ENCODE measurements at places on chromosomes 2 and 18.
A peak's percentile ranks its signal among the peaks of the same experiment; 100 is the strongest.

DNA sequence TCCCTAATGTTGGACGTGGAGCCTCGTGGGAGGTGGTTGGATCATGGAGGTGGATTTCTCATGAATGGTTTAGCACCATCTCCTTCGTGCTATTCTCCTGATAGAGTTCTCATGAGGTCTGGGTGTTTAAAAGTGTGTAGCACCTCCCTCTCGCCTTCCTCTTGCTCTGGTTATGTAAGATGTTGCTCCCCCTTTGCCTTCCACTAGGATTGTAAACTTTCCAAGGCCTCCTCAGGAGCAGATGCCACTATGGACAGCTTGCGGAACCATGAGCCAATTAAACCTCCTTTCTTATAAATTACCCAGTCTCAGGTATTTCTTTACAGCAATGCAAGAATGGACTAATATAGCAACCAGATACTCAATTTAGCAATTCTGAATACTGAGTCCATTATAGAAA, 82.4 kb upstream of the PELI1 start:
- DNase-seq: no peak

- no peak for DNase-seq
Measured at GRCh38 chr18:35933982-35934381, 38.5 kb upstream of the RMP24 start.

DNA sequence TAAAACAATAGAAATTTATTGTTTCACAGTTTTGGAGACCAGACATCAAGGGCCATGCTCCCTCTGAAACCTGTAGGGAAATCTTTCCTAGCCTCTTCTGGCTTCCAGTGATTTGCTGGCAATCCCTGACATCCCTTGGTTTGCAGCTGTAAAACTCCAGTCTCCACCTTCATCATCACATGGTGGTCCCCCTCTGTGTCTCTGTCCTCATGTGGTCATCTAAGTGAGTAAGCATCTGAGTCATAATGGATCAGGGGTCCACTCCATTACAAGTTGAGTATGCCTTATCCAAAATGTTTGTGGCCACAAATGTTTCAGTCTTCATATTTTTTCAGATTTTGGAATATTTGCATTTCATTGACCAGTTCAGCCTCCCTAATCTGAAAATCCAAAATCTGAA, 5.6 kb upstream of the SGPP2 start:
- DNase-seq: no peak

DNA sequence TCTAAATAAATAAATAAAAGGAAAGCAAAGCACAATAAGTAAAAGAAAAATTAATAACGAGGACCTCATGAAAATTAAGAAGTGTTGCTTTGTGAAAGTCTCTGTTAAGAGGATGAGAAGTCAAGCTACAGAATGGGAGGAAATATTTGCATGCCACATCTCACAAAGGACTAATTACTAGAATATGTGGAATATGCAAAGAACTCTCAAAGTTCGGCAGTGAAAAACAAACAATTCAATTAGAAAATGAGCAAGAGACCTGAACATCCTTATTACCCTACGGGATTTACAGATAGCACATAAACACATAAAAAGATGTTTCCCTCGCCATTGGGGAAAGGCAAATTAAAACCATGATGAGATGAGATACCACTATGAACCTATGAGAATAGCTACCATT, 23.3 kb downstream of the CYP26B1 start:
- no peak for DNase-seq

GRCh38 chr18:8045884-8046281, 478.8 kb downstream of the PTPRM start:
- no peak for DNase-seq

DNA sequence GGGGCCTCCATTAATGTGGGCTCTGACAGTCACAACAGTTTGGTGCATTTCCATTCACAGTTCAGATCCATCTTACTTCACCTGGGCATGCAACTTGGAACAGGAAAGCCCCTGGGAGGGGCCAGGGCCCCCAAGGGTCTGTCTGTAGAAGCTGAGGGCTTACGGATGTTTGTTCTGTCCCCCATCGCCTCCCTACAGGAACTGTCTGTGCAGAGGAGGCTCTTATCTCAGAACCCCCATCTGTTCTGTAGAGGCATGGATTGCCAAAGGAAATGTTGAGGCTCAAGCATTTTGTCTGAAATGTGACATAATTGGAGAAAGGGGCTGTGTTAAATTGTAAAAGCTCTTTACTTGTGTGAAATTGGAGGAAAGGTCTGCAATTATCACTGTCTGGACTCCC, 334.3 kb downstream of the CLIP4 start:
- no peak for DNase-seq

DNA sequence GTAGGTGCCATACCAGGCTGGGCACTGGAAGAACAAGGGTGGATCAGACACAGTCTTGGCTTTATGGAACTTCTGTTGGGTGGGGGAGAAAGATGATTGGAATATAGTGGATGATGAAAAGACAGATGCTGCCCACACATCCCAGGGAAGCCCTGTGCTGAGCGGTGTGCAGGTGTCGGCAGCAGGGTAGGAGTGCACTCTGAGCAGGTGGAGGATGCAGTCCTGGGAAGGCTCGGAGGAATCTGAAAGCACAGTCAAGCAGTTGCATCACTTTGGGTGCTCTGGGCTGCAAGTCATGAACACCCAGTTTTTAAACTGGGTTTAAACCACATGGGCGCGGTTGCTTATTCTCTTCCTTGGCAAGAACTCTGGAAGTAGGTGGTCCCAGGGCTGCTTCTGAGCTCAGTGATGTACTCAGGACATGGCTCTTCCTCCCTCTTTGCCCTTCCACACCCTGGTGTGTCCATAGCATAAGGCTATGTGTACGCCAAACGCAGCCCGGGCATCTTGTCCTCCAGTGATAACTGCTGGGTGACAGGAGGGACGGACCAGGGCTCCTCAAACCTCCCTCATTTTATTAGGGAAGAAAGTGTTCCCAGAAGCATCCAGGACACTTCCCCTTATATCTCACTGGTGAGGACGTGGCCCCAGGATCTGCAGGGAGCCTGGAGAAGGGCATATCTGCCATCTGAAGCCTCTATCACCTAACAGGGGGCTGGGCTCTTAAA, 84.0 kb downstream of the SH3RF3 start:
- DNase-seq: no peak

- DNase-seq: no peak
Measured at GRCh38 chr2:165633431-165633830, 160.6 kb downstream of the GALNT3 start.

DNA sequence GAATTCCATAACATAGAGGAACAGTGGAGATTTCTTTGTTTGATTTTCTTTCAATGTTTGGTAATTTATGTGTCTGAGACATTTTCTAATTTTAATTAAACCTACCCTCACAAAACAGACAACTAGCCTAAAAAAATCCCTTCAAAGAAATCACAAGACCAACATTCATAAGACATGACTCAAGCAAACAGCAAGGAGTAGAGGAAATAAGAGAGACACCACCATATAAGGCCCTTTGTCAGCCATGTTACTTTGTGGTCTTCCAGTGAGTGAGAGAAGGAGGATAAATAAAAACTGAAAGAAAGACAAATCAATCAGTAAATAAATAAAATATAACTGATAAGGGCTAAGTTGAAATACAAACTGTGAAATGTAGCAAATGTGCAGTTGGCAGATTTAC, 830.8 kb upstream of the SLC39A10 start:
- no peak for DNase-seq

DNA sequence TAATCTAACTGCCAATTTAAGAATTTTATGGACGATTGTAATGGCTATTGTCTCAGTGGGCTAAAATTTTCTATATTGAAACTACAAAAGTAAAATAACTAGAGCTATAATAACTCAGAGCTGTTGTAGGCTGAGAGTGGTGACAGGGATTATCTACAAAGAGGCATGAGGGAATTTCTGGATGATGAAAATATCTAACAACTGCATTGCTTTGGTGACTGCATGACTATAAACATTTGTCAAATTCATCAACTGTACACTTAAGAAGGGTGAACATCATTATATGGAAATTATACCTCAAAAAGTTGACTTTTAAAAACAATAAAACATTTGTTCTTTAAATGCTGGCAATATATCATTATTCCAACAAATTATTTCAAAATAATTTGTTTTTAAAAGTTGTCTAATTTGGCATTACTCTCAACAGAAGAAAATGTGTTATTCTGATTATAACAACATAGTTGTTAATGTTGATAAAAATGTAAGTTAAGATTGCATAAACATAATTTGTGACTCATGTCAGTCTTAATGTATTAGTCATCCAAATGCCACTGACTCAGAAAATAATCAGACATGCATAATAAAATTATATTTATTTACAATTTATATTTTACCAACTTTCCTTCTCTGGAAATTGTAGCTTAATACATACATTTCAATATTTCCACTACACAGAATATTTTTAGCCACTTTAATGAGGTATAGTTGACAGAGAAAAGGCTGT, 865.1 kb upstream of the VRK2 start:
- peak; percentile 70 for DNase-seq

DNA sequence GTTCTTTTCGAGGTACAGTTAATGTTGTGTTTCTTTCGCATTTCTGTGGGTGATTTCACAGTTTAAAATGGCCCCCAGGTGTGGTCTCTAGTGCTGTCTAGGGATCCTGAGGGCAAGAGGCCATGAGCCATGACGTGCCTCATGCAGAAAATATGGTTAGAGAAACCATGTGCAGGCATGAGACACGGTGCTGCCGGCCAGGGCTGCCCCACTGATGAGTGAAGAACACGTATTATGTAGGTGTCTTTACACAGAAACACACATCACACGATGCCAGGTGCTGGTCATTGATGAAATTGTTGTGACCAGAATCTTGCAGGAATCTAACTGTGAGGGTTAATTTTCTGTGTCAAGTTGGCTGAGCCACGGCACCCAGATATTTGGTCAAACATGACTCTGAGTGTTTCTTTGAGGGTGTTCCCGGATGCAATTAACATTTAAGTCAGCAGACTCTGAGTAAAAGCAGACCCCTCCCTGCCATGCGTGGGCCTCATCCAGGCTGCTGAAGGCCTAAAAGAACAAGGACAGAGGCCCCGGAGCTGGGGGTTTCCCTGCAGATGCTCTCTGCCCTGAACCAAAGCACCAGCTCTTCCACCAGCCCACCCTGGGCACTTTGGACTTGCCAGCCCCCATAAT, 463.0 kb upstream of the MYT1L start:
- DNase-seq: no peak

GRCh38 chr18:6948281-6949055, 169.1 kb downstream of the LAMA1 start:
- DNase-seq: no peak

GRCh38 chr2:102337481-102338386, 17.9 kb upstream of the IL18R1 start:
- DNase-seq: peak; percentile 57

GRCh38 chr2:55875434-55876135, 48.0 kb downstream of the EFEMP1 start:
- DNase-seq: peak; percentile 21

- DNase-seq: no peak
Measured at GRCh38 chr2:95354469-95354901, 48.0 kb upstream of the FAHD2A start.

DNA sequence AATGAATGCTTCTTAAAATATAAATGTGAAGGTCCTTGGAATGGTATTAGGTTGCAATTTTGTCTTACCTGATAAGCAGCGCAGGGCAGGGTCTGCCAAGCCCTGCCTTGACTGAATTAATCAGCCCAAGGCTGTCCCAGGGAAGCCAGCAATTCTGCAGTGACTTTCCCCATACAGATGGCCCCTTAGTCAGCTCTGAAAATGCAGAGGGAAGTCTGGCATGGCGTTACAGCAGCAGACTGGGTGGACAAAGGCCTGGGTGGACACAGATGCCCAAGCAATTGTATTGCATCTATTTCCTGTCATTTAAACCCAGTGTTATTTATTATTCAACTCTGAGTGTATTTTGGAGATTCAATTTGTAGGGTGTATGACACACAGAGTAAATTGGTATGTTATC, 56.6 kb upstream of the NOL4 start:
- DNase-seq: no peak

DNA sequence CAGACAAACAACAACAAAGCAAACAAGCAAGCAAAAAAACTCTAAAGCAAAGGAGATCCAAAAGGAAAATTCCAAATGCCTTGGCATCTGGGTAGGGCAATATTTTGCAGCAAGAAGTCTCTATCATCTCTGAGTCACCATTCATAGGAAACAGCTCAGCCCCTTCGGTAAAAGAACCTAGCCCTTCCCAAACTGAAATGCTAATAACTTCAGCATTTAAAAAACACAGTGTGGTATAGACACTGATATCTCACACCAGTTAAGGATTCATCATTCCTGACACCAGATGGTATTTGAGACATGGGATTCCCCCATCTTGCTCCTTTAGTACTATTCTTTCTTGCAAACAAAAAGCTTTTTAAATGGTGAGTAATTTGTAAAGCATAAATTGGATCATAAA, 491.8 kb downstream of the TXNL1 start:
- DNase-seq: no peak

- peak; percentile 52 for DNase-seq
Measured at GRCh38 chr2:134460583-134460998, 206.7 kb downstream of the MGAT5 start.

DNA sequence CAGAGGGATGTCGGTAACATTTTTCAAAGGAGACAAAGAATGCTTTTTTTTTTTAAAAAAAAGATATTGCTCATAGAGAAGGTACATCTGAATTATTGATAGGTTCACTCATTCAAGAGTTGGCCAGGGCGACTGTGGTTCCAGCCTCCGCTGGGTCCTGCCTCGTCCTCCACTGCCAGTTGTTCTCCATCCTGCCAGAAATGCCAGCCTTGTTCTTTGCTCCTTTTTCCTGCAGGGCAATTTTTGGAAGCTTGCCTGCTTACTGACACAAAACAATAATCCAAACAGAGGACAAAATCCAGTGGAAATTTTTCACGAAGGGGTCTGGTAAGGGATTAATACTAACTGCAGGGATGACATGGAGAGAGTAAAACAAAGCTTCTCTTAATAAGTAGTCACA, 1113.0 kb downstream of the CBLN2 start:
- DNase-seq: no peak

DNA sequence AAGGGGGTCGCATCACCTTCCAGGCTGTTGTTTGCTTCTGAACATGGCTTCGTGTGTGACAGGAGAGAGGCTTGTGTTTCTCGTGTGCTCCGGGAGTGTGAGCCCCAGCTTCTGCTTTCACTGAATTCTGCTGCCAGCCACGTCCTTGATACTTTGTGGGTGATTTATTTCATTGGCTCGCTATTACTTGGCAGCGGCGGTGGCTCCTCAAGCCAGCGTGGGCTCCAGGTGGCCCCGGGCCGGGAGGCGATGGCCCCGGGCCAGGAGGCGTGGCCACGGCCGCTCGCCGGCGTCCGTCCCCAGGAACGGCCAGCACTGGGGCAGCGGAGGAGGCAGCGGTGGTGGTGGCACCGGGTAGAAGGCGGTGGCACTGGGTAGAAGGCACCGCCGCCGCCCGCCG, 63.1 kb downstream of the NAPG start:
- no peak for DNase-seq
